NCI-H1417 treated with DMSO at 0.1 percent for 48 hours (cell line): ENCODE measurements at places on chromosomes 6 and 20.

GRCh38 chr6:39362487-39362865, 40.0 kb upstream of the KCNK16 start:
- no peak for DNase-seq

DNA sequence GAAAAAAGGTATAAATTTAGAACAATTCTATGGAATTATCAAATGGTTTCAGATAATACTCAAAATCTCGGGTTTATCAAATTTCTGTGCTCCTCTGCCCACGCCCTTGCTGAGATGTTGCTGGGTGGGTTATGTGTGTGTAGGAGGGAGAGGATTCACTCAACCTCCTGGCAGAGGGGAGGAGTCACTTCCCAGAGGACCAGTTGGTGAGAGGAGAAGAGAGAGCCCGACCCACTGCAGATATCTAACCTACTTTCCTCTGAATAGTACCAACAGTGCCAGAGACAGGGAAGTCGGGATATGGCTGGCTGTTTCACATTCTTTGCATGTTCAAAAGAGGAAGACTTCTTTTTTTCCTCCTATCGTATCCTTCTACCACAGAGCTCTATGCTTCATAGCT, 187.1 kb upstream of the MAN1A1 start:
- no peak for DNase-seq

DNA sequence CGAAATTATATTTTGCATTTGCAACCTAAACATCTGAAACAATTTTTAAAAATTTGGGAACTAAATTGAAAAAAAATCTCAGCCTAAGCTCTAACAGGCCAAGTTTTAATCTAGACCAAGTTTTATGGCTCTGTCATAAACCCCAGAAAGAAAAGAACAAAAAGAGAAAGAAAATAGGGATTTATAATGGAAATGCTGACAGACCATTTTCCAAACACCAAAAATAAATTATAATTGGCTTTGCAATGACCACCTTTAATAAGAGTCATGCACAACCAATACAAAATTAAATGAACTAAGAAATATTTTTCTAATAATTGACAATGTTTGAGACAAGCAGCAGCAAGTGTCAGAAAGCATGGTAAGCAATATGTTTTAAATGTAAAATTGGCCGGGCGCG, 72.6 kb downstream of the WDR27 start:
- DNase-seq: no peak

DNA sequence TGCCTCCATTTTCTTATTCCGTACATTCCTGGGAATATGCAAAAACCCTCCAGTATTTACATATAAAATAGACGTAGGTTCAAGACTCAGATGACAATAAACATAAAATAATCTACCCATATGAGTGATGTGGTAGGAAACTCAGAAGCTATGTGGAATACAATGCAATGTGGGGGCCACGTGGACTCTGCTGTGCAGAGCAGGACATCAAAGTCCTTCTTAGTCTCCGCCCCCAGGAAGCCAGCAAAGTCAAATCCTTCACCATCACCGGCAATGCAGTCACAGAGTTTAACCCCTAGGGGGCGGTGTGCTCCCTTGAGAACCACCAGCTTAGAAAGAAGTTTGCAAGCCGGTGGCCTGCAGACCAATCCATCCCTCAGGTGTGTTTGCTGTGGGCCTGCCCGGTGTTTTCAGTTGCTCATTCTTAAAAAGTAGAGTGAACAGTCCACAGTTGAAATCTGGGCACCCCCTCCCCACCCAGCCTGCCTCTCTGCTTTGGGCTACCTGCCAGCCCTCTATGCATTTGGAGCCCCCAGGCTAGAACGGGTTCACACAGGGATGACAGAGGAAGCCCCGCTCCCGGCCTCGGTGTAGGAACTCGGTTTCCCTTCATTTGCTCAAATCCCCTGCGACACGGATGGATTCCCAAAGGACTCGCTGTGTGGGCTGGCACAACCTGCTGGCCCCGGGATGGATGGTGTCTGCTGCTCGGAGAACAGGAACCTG, 59.9 kb downstream of the SULF2 start:
- no peak for DNase-seq

- DNase-seq: no peak
Measured at GRCh38 chr6:111013144-111013915, 31.5 kb downstream of the RPF2 start.

- DNase-seq: no peak
Measured at GRCh38 chr6:44237813-44238433, 9.0 kb upstream of the HSP90AB1 start.

DNA sequence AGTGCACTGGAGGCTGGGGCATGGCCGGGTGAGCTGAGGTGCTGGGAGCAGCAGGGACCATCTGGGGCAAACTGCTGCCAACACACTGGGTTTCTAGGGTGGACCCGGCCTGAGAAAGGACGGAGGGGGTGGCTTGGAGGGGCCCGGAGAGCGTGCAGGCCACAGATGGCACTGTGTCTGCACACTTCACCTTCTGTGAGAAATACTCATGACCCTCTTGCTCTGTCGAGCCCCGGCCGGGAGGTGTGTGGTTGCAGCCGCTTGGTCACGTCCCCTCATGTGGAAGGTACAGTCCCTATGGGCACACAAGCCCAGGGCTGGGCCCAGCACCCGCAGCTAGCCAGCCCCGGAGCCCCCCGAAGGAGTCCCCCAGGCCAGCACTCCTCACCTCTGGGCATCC, 59.7 kb downstream of the RBM38 start:
- no peak for DNase-seq

DNA sequence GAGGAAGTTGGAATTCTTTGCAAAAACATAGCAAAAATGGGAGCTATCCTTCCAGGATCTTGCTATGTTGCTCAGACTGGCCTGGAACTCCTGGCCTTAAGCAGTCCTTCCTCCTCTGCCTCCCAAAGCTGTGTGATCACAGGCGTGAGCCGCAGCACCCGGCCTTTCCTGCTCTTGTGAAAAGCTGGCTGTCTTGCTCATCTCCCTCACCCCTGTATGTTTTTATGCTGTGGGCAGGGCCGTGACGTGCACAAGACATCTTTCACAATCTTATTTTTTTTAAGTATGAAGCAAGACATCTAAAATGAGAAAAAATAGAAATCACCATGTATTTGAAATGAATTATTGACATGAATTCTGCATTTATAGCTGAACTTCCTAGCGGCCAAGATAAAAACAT, 110.4 kb downstream of the SAMD5 start:
- DNase-seq: no peak

- no peak for DNase-seq
Measured at GRCh38 chr6:14635934-14636591, 518.5 kb downstream of the CD83 start.

DNA sequence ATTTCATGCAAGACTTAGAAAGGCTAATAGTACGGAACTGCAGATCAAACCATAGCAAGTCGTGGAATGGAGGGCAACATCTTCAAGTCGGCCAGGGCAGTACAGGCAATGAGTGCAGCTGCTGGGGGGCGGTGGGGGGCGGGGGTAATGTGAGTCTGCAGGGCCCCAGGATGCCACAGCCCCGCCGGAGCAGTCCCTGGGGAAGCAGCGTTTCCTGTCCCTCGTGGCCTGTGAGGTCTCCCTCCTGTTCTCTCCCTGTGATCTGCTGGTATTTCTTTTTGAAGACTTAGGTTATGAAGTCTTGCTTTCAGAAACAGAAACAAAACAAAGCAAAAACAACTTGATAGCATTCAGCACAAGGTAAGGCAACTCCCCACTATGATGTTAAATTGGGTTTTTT, 351.9 kb downstream of the FOXA2 start:
- DNase-seq: no peak

DNA sequence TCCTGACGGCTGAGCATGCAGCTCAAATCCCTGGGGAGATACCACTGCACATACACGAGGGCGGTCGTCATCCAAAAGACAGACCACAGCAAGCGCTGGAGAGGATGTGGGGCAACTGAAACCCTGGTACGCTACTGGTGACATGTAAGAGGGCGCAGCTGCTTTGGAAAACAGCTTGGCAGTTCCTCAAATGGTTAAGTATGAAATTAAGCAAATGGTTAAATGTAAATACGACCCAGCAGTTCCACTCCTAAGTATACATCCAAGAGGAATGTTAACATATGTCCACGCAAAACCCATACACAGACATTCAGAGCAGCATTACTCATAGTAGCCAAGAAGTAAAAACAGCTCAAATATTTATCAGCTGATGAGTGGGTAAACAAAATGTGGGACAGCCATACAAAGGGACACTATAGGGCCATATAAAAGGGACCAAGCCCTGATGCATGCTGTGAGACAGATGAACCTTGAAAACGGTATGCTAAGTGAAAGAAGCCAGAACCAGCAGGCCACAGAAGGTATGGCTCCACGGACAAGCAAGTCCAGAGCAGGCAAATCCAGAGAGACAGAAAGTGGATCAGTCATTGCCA, 38.5 kb downstream of the RIPOR3 start:
- DNase-seq: no peak

- no peak for DNase-seq
Measured at GRCh38 chr6:52027699-52028098, 59.7 kb downstream of the PKHD1 start.

GRCh38 chr6:67391955-67392354, 1243.1 kb upstream of the ADGRB3 start:
- no peak for DNase-seq

GRCh38 chr20:48056218-48056617, 270.9 kb upstream of the SULF2 start:
- DNase-seq: no peak

- DNase-seq: no peak
Measured at GRCh38 chr20:3242172-3242692, 3.2 kb upstream of the SLC4A11 start.

DNA sequence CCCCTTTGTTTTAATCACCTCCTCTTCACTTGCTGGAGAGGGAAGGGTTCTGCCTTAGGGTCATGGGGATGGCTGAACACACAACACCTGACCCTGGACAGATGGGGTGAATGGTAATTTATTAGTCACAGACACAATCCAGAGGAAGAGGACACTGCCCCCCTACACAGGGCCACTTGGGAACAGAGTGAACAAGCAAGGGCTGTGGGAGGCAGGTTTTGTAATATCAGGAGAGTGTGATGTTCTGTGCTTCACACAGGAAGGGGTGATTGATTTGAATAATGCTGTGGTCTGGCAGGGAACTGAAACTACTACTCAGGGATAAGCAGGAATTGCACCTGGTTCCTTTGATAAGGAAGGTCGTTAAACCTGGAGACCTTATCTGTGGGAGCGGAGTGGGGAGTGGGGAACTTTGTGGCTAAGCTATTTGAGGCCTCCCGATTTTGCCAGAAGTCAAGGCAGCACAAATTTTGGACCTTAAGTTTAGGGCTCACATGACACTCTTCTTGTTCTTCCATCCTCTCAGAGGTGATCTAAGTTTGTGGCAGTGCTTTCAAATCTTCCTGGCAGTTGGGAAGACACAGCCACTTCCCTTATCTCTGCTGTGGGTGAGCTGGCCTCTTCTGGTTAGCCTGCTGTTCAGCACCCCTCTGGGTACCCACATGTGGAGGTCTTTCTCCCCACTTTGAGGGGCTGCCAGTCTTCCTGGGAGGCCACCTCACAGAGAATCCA, 77.8 kb downstream of the CD164 start:
- no peak for DNase-seq

DNA sequence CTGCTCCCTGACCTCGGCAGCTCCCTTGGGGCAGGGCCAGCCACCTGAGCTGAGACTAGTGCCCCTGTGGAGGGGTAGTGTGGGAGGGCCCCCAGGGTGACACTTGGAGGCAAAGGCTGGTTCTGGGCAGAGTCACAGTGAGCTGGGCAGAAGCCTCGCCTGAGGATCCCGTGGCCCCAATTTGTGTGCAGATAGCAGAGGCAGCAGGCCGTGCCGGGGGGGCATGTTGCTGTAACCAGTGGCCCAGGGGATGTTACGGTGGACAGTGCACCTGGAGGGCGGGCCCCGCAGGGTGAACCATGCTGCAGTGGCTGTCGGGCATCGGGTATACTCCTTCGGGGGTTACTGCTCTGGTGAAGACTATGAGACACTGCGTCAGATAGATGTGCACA, 2.9 kb downstream of the KLHDC3 start:
- DNase-seq: no peak

- no peak for DNase-seq
Measured at GRCh38 chr6:163436843-163437242, 22.3 kb downstream of the QKI start.

DNA sequence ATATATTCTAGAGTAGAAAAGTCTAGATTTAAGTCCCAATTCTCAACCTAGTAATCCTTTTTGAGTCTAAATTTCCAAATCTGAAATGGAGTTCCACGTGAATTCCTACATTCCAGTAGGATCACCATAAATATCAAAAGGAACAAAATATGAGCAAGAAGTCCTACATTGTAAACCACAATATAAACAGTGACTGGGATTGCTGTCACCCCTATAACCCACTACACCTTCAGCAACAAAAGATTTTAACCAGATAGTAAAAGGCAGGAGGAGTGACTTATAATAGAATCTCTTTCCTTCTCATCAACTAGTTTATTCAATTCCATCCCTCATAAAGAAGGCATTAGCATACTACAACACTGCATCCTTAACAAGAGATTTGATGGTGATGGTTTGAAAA, 210.6 kb downstream of the KIF16B start:
- DNase-seq: no peak

- no peak for DNase-seq
Measured at GRCh38 chr6:147653631-147654030, 145.1 kb downstream of the SAMD5 start.

DNA sequence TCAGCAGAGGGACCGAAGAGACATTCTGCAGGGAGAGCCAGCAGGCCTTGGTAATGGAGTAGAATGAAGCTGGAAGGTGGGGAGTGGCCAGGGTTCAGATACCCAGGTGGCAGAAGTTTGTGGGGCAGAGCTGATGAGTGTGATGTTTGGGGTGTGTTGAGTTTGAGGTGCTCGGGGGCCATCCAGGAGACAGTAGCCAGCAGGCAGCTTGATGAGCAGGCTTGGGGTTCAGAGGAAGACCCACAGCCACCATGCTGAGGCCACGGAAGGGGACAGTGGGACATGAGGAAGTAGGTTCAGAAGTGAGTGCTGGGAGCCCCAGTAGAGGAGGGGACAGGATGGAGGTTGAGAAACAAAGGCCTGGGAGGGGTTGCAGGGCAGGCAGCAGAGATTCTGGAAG, 11.1 kb upstream of the FOXS1 start:
- no peak for DNase-seq

DNA sequence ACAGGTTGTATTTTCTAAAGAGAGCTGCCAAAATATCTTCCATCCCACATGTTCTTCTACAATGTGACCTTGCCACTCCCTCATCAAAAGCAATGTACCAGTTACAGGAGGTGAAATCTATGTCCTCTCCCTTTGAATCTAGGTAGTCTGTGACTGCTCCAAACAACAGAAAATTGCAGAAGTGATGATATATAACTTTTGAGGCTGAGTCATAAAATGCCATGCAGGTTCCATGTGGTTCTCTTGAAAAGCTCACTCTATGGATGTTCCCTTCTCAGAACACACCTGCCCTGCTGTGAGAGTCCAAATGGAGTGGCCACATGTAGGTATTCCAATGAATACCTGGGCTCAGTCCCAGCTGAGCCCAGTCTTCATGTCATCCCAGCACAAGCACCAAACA, 16.9 kb upstream of the PHIP start:
- DNase-seq: no peak

- DNase-seq: no peak
Measured at GRCh38 chr6:138371452-138371711, 6.3 kb upstream of the SMIM28 start.

GRCh38 chr6:29414588-29414987, at the start of gene OR12D1:
Gene OR12D1 (plus strand): TSS chr6:29414928.
- no peak for DNase-seq
